CD14-positive monocyte (primary cell): ENCODE measurements at places on chromosomes 16 and 17. TPM values are rescaled to one million over a fixed set of nuclear protein-coding genes. Genes with fewer than 3 reads are reported as not detected.

PRR15L gene
- not detected in 2 replicates for polyA plus RNA-seq

ABCA9 gene
- not detected for polyA plus RNA-seq

DNA sequence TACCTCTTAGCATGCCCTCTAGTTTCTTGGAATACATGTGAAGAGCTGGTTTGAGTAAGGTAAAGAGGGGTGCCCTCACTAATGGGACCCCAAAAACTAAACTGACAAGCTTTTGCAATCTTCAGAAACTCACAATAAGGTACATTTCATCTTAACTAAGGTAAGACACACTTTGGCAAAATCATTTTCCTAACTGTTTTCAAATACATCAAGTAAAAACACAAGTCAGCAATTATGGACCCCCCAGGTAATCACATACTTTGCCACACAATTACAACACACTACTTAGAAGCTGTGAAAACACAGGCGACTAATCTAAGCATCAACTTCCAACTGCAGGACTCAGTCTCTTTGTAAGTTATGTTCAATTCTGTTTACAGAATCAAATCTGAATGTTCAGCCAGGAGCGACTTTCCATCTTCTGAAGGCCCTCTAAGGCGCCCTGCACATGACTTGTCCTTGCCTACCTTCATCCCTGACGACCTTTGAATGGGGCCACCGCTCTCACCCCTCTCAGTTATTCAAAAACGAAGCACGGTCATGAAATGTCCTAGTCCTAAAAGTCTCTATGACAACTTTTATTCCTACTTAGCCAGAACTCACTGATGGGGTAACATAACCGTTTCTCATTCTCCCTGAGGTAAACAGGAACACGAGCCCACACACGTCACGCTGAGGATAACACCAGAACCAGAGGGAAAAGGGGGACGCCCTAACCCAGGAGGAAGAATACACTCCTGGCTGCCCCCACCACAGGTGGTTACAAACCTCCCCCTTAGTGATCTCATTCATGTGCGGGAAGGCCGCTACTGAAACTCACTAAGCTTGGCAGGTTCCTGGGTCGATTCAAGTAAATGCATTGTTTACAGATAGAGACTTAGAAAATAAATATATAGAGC lies 5.5 kb downstream of the CREBBP start:
- no peak overlapping the region for H3K27ac ChIP-seq
- peaks cover 30% of the 10 kb centered on the region for H3K36me3 ChIP-seq
- H3K4me1 ChIP-seq = peaks cover 35% of the 10 kb centered on the region
- H3K27me3 ChIP-seq = no peaks in the 10 kb centered on the region

- H3K4me1 ChIP-seq = no peaks in the 10 kb centered on the region
- no peaks in the 10 kb centered on the region for H3K36me3 ChIP-seq
- H3K27ac ChIP-seq = no peak overlapping the region
These were observed 31.6 kb downstream of the NTN1 start for GRCh38 chr17:9052921-9053320.

- no peak overlapping the region for H3K27ac ChIP-seq
- peaks cover 16% of the 10 kb centered on the region for H3K4me1 ChIP-seq
- no peak for DNase-seq
- H3K27me3 ChIP-seq = peaks cover 30% of the 10 kb centered on the region
- no peak overlapping the region for H3K4me3 ChIP-seq
These were observed 264.7 kb upstream of the TNRC6C start for GRCh38 chr17:77693776-77694175.

DNA sequence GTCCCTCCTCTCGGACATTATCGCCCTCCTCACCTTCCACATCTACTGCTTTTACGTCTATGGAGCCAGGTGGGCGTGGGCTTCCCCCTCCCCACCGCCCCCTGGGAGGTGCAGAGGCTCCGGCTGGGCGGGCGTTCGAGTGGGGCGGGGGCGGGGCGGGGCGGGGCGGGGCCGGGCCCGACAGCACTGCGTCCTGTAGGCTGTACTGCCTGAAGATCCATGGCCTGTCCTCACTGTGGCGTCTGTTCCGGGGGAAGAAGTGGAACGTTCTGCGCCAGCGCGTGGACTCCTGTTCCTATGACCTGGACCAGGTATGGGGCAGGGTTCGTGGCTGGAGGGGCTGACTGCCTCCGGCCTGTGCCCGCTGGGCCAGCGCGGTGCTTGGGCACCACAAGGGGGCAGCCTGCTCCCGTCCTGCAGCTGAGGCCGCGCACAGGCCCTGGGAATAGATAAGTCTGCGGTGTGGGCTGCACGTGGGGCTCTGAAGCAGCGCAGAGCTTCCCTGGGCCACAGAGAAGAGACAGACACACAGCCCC lies 9.2 kb downstream of the PIGQ start:
- H3K27ac ChIP-seq = no peak overlapping the region
- peak; percentile 80 for DNase-seq
- no peak overlapping the region for H3K4me3 ChIP-seq
- H3K4me1 ChIP-seq = no peaks in the 10 kb centered on the region
- H3K36me3 ChIP-seq = peaks cover 16% of the 10 kb centered on the region
- no peaks in the 10 kb centered on the region for H3K27me3 ChIP-seq
